Stimulated activated CD8-positive, alpha-beta memory T cell treated with anti-CD3 and anti-CD28 coated beads, Interleukin-4, amount 100 ng/mL, for 1 hour (primary cell): ENCODE measurements at places on chromosomes 7 and 10.

DNA sequence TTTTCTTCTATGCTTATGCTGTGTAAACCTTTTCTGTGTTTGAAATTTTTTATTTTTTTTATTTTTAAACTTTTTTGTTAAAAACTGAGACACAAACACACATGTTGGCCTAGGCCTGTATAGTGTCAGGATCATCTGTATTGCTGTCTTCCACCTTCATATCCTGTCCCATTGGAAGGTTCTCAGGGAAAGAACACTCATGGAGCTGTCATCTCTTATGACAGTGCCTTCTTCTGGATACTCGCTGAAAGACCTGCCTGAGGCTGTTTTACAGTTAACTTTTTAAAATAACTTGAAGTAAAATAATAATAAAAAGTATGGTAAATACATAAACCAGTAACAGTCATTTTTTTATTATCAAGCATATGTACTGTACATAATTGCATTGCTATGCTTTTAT is 34.1 kb downstream of the CREM start:
- DNase-seq: no peak

DNA sequence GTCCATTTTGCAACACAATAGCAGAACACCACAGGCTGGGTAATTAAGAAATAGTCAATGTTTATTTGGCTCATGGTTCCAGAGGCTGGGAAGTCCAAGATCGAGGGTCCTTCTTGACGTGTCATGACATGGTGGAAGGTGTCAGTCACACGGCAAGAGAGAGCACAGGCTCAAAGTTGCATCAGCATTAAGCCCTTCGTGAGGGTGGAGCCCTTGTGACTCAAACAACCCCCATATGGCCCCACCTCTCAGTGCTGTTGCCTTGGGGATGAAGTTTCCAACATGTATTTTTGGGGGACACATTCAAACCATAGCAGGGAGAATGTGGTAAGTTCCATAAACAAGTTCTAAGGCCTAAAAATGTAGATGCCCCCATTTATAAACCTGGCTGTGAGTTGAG is 24.6 kb upstream of the GTPBP4 start:
- no peak for DNase-seq

DNA sequence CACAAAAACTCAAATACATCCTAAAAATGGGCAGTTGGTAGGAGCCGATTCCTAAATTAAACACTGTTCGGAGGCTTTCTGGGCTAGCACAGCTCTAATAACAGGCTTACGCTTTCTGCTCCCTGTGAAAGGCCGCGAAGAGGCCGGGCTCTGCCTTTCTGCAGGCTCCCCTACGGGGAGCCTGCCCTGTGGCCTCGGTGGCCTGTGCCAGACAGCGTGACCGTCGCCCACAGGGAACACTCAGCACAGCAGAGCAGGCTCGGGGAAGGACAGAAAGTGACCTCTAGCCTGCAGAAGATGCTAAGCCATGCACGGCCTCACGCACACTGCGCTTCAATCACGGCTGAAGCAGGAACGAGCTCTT is 64.2 kb downstream of the DIP2C start:
- no peak for DNase-seq

DNA sequence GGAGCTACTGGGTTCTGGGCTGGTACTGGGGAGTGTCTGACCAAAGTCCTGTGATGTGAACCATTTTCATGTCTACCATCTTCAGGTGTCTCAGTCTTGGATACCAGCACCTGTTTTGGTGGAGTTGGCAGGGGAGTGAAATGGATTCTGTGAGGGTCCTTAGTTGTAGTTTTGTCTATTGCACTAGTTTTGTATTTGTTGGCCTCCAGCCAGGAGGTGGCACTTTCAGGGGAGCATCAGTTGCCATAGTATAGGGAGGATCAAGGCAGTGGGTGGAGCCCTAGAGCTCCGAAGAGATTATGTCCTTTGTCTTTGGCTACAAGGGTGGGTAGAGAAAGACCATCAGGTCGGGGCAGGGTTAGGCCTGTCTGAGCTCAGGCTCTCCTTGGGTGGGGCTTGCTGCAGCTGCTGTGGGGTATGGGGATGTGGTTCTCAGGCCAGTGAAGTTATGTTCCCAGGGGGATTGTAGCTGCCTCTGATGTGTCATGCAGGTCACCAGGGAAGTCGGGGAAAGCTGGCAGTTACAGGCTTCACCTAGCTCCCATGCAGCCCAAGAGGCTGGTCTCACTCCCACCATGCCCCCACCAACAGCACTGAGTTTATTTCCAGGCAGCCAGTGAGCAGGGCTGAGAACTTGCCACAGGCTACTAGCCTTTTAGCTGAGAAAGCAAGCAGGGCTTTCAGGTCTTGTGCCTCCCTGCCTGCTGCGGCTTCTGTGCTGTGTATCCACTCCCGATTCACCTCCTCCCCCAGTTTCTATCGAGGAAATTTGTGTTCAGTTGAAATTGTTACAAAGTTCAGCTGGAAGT is 153.1 kb downstream of the ZNF365 start:
- no peak for DNase-seq

GRCh38 chr10:129605986-129606518 is 139.0 kb downstream of the MGMT start:
- DNase-seq: no peak

DNA sequence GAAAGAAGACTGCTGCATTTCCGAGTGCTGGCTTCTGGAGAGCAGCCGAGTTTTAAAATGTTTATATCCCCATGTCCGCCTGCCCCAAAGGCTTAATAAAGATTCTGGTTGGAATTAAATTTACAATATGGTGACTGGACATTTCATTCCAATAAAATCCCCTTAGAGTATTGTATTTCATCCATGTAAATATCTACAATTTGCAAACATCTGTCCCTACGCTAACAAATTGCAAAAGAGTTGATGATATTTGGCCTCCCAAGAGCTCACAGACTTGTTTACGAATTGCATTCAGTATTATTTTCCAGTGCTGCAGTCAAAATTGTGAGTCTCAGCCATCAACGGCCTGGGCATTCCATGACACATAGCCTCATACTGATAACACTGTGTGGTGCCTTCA is 50.1 kb downstream of the PLEKHS1 start:
- no peak for DNase-seq

- no peak for DNase-seq
Measured at GRCh38 chr7:47743965-47744591, 162.2 kb upstream of the TNS3 start.

DNA sequence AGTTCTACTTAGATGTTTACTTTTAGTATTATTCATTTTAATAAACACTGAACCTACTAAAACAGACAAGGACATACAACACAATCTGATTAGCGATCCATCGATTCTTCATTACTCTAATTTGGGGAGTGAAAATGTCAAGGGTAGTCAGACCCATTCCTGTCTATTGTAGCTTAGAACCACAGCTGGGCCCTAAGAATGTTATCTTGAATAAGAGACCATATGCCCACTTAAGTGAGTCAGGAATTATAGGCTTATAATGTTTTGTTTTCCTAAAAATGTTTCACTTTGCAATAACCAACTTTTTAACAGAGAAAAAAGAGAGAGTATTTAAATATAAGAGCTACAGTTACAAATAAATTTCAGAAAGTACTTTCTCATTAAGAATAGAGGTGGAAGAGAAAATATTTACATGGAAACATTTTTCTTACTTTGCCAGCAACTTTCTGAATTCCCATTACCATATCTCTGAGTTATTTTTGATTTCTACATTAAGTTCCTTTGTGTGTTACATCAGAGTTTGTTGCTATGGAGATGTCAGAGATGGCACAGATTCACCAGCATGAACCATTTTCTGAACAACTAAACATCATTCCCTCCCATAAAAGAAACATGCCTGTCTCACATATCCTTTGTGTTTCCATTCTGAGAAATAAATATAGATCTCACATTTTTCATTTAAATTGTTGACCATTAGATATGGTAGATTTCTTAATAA is 75.4 kb upstream of the SLC13A1 start:
- no peak for DNase-seq

DNA sequence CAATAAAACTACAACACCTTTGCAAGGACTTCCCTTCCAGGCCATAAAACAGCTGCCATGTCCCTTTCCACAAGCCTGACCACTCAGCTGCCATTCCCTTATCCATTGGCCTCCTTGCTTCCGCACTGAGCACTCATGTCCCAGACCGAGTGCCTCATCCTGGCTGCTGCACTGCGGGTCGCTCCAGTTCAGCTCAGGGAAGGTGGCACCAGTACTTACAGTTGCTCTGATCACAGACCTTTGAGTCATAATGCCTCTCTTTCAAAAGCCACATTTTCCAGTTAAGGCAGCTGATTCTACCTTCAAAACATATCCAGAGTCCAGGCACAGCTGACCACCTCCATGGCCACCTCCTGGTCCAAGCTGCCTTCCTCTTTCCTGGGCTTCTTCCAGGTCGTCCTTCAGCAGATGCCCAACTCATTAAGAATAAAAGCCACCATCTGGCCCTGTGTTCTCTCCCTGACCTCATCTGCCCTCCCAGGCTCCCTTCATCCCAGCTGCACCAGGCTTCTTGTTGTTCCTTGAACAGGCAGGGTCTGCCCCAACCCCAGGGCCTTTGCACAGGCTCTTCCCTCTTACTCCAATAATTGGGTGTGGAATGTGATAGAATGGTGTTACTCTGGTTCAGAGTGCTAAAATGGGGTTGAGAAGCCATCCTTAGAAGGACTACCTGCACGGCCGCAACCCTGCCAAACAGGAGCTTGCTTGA is 64.5 kb downstream of the RAMP3 start:
- no peak for DNase-seq

DNA sequence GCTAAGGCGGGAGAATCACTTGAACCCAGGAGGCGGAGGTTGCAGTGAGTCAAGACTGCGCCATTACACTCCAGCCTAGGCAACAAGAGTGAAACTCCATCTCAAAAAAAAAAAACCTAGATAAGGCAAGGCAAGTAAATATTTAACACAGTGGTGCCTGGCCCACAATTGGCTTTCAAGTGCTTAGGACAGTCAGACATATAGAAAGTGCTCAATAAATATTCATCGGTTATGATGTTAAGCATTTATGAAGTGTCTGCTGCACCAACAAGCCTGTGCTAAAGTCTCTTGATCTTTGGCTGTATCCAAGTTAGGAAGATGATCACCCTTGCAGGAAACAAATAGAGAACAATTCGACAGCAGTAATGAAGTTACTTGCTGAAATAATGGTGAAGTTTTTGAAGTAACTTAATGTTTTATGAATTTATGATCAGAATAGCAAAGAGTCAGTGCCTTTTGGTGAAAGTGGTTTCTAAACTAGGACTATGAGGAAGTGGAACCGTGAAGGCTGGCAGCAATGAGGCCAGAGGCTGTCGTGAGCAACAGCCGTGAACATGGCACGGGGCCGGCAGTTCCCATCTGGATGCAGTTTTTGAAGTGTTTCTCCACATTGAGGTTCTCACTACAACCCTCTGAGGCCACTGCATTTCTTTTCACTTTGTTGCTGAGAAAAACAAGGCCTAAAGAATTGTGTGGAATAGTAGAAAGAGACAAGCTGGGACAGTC is 48.1 kb upstream of the GATA3 start:
- no peak for DNase-seq

GRCh38 chr7:69517985-69518704 is 80.1 kb upstream of the AUTS2 start:
- DNase-seq: no peak

DNA sequence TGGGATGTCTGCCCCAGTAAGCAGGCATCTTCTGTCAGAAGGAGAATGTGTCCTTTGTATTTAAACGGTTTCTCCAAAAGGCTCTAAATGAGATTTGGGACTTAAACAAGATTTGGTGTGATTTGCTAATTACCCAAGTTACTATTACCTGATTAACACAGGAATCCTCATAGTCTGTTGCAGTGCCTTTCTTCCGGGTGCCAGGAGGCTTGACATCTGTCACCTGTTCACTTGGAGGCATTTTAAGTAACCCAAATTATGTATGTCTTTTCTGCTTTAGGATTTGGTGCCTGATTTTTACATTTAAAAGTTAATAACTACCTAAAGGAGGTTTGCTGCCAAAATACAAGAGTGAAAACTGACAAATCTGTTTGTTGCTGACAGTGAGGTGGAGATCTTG is 587.9 kb upstream of the GALNT17 start:
- no peak for DNase-seq

DNA sequence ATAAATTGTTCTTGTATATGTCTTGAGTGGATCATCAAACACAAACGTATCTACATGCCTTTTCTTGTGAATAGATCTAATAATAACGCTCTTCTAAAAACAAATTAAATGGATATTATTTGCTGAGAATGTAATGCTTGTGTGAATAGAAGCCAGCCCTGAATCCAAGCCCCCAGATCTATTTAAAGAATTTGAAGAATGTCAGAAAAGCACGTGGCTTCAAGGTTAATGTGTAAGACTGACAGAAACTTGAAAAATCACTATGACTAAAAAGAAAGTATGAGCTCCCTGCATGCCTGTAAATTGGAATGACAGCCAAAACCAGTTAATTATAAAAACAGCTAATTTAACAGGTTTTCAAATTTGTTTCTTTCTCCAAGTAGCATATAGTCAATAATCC is 43.2 kb upstream of the ATRNL1 start:
- no peak for DNase-seq

DNA sequence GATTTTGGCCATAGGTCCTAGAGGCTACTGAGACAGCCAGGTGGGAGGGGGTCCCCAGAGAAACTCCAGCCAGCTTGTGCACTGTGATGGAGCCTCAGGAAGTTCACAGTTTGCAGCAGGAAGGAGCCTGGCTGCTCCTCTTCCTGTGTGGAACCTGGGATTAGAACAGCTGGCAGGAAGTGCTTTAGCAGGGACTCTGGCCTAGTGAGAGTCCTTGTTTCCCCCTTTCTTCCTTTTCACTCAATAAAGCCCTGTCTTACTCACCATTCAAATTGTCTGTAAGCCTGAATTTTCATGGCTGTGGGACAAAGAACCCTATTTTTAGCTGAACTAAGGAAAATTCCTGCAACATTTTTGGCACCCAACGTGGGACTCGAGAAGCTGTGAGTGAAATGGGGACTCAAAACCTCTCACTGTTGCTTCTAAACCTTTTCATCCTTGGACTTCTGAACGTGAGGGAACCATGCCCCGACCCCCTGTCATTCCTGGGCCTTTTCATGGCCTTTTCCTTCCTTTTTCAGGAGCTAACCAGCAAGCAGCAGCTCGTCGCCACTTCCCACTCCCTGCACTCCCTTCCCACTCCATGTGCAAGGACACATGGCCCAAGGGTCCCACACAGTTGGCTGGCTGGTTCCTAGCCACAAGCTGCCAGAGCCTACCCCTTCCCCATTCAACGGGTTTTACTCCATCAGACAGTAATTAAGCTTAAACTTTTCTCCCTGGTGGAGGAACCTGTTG is 32.8 kb upstream of the SORCS3 start:
- no peak for DNase-seq

DNA sequence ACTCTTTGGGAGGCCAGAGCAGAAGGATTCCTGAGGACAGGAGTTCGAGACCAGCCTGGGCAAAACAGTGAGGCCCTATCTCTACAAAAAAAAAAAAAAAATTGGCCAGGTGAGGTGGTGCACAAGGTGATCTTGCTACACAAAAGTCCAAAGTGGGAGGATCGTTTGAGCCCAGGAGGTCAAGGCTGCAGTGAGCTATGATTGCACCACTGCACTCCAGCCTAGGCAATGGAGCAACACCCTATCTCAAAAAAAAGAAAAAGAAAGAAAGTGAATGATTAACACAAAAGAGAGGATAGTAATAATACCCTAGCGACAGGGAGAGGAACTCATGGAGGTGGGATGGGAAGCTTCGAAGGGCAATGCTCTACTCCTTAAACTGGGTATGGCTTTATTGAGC is 30.4 kb downstream of the TMEM176B start:
- DNase-seq: no peak

- DNase-seq: no peak
Measured at GRCh38 chr7:23713285-23714149, 3.5 kb downstream of the STK31 start.

GRCh38 chr10:27391916-27392315 is 112.2 kb upstream of the RAB18 start:
- no peak for DNase-seq
